ENCODE measurements at places on chromosomes 11 and 22. TPM values are rescaled to one million over a fixed set of nuclear protein-coding genes. Genes with fewer than 3 reads are reported as not detected.

The CCDC87 gene
- 0.68 TPM for total RNA-seq

The DEUP1 gene
- total RNA-seq, result not detected

The LRRC4C gene
- 3.2 TPM for total RNA-seq

DNA sequence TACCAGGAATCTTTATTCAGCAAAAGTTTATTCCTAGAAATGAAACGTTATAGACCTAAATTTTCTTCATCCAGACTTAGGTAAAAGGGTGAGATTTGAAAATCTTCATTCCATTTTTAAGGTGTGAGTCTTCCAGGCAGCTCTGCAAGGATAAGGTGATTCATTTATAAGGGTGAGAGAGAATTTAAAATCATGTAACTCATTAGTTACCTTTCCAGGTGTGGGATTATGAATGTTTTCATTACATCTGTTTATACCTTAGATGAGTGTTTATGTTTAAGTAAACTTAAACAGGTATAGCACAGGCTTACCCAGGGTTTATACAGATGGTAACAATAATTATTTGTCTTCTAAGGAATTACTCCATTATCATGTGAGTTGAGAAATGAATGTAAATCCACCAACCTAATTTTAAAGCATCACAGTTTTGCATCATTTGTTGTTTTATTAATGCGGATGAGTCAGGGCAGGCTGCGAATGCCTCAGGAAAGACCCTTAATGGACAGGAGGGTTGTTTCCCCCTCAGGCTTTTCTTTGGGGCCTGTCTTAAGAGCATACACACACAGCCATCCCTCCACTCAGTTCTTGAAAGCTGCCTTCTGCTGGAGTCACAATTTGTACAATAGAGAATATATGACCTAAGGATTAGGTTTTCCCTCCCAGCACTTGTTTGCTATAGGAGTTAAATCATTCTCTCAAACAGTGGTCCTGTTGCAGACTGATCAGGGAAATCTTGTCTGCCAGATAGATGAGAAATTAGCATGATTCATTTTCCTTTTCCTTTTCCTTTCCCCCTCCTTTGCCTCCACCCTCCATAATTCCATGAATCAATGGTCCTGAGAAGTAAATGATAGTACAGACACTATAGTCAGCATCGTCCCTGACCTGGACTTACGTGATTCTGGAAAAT is 3.0 kb downstream of the PRSS23 start:
- no peak for DNase-seq

GRCh38 chr11:104907521-104908185 is 9.4 kb upstream of the CASP12 start:
- DNase-seq, result no peak

GRCh38 chr11:44835296-44835695 is 108.5 kb downstream of the TSPAN18 start:
- DNase-seq, result no peak

DNA sequence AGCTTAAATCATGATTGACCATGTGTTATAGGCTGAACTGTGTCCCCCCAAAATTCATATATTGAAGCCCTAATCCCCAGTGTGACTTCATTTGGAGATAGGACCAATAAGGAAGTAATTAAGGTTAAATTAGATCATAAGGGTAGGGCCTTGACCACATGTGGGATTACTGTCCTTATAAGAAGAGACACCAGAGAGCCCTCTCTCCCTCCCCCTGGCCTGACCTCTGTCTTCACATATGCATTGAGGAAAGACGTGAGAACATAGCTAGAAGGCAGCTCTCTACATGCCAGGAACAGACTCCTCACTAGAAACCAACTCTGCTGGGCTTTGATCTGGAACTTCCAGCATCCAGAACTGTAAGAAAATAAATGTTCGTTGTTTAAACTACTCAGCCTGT is 13.6 kb upstream of the NUP50 start:
- DNase-seq, result no peak

- DNase-seq, result no peak
These were observed 83.0 kb downstream of the ISX start for GRCh38 chr22:35148866-35149548.

Measured in thoracic aorta (tissue), 2 donors.